ENCODE measurements at places on chromosomes 16 and 17.

DNA sequence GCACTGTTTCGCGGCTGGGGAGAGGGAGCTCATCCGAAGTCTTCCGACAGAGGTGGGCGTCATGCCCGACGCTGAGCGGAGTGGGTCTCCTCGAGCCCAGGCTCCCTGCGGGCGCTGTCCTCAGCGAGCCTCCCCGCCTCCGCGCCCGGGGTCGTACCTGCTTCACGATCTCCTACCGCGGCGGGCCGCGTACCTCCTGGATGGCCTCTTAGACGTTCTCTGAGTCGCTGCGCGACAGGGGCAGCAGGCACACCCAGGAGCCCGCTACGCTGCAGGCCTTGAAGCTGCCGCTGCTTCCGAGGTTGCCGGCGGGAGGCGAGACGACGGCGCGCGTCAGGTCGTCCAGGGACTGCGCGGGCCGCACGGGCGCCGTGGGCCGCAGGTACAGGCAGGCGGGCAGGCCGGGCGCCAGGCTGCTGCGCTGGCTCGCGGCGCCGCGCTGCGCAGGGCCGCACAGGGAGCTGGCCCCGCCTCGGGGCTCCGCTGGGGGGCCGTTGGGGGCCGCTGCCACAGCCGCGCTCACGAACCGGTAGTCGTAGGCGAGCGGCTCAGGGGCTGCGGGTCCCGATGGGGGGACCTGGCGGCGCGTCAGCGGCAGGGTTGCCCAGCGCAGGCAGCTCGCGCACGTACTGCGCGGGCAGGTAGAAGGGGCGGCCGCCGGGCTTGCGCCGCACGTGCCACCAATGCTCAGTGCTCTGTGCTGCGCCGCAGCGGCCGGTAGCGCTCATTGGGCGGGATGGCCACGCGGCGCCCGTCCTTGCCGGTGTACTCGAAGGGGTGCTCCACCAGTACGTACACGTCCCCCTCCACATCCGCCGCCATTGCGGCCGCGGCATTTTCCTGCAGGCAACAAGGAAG is 116.4 kb upstream of the SMURF2 start:
- DNase-seq = no peak

- no peak for DNase-seq
Observed at GRCh38 chr17:30599428-30600059, 122.3 kb downstream of the GOSR1 start.

DNA sequence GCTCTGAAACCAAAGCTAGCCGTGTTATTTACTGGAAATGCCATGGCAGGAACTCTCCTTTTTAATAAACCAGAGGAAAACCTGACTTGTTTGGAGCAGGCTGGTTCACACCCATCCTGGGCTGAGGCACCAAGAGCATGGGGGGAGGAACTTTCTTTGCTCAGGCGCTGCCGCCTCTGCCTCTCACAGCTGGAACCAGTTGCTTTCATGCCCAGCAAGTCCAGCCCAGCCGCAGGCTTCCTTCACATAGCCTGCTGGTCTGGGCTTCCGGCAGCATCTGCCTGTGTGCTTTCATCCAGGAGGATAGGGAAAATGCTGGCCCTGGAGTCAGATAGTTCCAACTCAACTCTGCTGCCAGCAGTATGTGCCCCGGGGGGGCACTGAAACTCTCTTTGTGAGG is 88.1 kb upstream of the ASIC2 start:
- DNase-seq = no peak

DNA sequence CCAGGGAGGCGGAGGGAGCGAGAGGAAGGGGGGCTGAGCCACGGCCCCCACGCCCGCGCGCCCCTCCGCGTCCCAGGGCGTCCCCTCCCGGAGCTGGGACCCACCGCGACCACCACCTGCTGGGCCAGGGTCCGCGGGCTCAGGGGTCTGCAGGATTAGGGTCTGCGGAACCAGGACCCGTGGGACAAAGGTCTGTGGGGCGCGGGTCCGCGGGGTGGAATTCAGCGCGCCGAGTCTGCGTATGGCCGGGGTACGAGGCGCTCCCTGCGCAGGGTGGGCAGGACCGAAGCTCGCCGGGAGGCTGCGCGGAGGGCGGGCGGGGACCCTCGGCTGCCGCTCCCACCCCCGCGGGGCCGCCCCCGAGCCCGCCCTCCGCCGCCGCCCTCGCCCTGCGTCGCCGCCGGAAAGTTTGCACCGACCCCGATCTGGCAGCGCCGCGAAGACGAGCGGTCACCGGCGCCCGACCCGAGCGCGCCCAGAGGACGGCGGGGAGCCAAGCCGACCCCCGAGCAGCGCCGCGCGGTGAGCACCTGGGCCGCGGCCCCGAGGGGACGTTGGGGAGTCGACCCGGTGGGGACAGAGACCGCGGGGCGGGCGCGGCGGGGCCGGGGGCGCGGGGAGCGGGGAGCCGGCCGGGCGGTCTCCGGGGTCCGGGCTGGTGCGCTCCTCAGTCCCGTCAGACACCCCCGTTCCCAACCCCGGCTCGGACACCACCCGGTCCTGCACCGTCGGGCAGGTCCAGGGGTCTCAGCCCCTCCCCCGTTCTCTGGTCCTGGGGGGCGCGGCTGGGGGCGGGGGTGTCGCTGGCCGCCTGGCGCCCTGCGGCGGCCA is at the start of gene GCGR:
Gene GCGR (plus strand): TSS at position 423 of the 831 bp plus-strand sequence. CDS start 4,869 bp downstream, outside the sequence.
- DNase-seq = no peak

Measured in T1000 (cell line).